Hematopoietic multipotent progenitor cell treated with erythropoietin and hydrocortisone succinate and interleukin-3 and kit ligand, for 4 days (in vitro differentiated cells): ENCODE measurements at places on chromosomes 6 and 20.

- DNase-seq: peak; percentile 90
These were observed at the start of gene RRAGD for GRCh38 chr6:89412071-89413005. RRAGD (minus strand) TSS chr6:89412273; CDS start chr6:89411993, 280 bp downstream.

DNA sequence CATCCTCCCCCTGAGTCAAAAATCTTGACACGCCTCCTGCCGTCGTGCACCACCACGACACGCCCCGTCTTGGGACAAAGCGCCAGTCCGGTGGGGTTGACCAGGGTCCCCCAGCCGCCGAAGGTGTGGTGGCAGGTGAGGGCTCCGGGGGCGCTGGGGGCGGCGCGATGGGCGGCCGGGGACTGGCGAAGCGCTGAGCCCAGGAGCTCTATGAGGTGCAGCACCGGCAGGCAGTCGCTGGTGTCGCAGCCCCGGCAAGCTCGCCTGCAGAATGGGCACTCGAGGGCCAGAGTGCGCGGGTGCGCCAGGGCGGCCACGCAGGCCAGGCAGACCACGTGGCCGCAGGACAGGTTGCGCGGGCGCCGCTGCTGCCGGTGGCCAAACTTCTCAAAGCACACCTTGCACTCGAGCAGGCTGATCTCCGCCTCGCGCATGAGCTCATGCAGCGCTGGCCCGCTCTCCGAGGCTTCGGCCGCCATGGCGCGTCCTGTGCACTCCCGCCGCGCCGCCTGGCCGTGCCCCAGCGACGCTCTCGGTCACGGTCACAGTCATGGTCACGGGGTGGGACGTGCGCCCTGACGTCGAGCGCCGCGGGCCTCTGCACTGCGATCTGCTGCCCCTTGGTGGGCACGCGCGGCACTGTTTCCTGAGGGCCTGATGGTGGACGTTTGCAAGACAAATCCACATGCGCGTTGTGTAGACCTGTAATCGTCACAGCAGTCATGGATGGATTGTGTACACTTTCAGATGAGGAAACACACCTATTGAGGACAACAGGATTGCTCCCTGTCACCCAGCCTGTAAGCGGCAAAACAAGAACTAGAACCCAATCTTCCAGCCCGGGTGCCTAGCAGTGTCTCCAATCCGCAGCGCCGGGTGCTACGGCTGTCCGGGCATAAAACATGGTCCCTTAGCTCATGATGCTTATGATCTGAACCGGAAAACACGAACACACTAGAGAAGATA is at the start of gene NHLRC1:
TSS of gene NHLRC1 (minus strand) at position 550 of the 966 bp plus-strand sequence. CDS start at position 479, 71 bp downstream.
- DNase-seq: peak; percentile 96

DNA sequence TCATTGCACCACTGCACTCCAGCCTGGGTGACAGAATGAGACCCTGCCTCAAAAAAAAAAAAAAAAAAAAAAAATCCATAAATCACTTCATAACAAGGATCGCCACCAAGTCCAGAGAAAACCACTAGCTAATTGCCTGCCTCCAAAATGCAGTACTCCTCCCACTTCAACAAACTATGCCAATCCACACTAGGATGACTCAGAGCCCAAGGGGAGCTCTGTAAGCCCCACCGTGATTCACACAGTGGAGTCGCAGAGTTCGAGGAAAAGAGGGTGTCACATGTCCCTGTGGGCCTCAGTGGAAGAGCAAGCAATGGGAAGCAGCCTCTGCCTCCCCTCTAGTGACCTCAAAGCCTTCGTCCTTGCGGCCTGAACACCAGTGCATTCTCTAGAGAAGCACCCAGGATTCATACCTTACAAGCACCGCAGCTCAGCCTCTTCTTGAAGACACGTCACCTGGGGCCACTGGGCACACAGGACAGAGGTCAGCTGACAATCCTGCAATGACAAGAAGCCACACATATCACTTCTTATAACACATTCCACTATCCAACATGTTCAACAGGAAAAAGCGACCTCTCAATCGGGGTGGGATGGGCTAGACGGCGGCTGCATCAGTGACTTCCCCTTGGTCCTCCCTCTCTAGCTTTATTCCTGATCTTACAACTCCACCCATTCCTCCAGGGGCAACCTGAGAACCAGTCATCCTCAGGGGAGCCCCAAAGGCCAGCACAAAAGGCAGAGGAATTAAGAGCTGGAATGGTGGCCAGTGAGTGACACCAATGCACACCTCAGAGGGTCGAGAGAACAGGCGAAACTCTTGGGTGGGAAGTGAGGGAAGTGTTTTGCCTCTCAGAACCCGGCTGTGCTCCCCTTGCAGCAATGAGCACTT is 8.9 kb downstream of the SNHG17 start:
- no peak for DNase-seq

- DNase-seq: no peak
These were observed 36.4 kb downstream of the DACT2 start for GRCh38 chr6:168282985-168283685.

DNA sequence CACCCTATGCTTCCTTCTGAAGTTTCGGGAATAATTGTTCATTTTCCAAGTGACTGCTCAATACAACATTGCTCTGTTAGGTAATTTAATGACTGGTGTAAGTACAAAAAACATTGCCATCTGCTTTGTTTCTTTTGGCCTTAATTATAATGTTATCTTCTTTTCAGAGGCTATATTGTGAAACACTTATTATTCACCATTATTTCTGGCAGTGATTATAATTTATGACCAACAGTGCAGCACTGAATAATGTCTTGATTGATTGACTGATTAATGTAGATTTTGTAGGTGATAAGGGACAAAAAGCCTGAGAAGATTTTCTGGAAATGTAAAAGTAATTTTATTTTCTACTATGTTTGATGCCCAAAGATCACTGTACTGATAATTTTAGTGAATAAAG is 377.7 kb downstream of the PLCB1 start:
- DNase-seq: no peak

DNA sequence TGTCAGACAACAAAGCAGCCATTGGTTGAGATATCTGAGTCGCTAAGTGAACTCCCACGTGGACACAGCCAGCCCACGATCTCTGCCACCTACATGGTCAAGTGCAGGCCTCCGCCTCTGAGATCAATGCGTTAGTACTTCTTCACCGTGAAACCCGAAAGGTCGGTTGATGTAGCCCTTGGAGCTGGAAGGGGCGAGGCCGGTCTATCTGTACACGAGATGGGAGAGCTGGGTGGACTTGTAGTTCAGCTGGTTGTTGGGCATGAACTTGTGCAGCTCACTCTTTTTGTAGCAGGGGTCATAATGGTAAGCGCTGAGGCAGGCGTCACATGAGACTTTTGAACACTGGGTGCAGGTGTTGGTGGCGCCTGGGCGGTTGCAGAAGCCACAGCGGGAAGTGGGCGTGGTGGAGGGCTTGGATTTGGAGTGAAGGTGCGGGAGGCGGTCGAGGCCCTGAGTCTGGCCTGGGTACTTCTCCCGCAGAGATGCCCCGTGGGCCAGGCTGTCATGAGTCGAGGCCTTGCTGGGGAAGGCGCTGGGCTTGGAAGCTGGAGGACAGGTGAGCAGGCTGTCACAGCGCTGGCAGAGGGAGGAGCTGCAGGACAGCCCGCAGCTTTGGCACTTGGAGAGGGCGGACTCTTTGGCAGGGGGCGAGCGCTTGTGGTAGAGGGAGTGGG is 9.8 kb downstream of the SPATA2 start:
- no peak for DNase-seq

- DNase-seq: no peak
These were observed 40.4 kb downstream of the TFEB start for GRCh38 chr6:41694815-41695526.

DNA sequence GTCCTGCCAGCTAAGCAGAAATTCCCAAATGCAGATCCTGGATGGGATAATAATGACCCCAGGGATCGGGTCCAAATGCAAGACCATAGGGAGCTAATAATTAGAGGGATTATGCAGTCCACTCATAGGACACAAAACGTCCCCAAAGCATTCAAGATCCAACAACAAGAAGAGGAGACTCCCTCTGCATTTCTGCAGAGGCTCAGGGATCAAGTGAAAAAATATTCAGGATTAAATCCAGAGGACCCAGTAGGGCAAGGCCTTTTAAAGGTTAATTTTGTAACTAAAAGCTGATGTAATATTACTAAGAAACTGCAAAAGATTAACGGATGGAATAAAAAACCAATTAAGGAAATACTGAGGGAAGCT is 22.2 kb downstream of the HLA-A start:
- DNase-seq: no peak

GRCh38 chr6:139194740-139195139 is 59.9 kb downstream of the HECA start:
- no peak for DNase-seq

- DNase-seq: no peak
These were observed 26.5 kb downstream of the HLA-DOB start for GRCh38 chr6:32790306-32790705.
